ENCODE measurements at places on chromosomes 13 and 19. TPM values are rescaled to one million over a fixed set of nuclear protein-coding genes. Genes with fewer than 3 reads are reported as not detected.

Gene KLF16
- 2.6 TPM for total RNA-seq

Gene IFNL1
- total RNA-seq, result not detected

Gene NKPD1
- total RNA-seq, result not detected

Gene FUT3
- not detected for total RNA-seq

Gene ASF1B
- total RNA-seq, result 3.7 TPM

Gene POLD1
- 19.8 TPM for total RNA-seq

Gene ZNF560
- 0.52 TPM for total RNA-seq

Gene MIA
- 2.1 TPM for total RNA-seq

Gene SMIM24
- not detected for total RNA-seq

Gene CYP2B6
- not detected for total RNA-seq

Gene KLK12
- total RNA-seq, result not detected

Gene NTN5
- total RNA-seq, result under 0.01 TPM

Gene CRB3
- not detected for total RNA-seq

Gene VSIG10L
- total RNA-seq, result 0.52 TPM

Gene ZNF534
- total RNA-seq, result 0.52 TPM

Gene PPM1N
- total RNA-seq, result 0.52 TPM

Gene NMRK2
- total RNA-seq, result 48.5 TPM

Gene CLDND2
- not detected for total RNA-seq

Gene CAMSAP3
- total RNA-seq, result not detected

Gene LIN7B
- 18.3 TPM for total RNA-seq

Gene TGFBR3L
- total RNA-seq, result 1.6 TPM

Gene AP1M2
- 3.1 TPM for total RNA-seq

Gene TMC4
- total RNA-seq, result 1.0 TPM

Gene SPTBN4
- total RNA-seq, result 0.52 TPM

Gene LYPD5
- total RNA-seq, result not detected

Gene FBXL12
- total RNA-seq, result 10.4 TPM

Gene KLK11
- not detected for total RNA-seq

Gene RASAL3
- 0.52 TPM for total RNA-seq

Gene ARMC6
- 27.1 TPM for total RNA-seq

Gene ABHD17A
- total RNA-seq, result 52.7 TPM

Gene SIAH3
- total RNA-seq, result under 0.01 TPM

Gene BRSK1
- 0.52 TPM for total RNA-seq

Gene LRRC8E
- under 0.01 TPM for total RNA-seq

Gene CGB5
- not detected for total RNA-seq

Gene TBXA2R
- under 0.01 TPM for total RNA-seq

Gene ZIC5
- not detected for total RNA-seq

Gene SCN1B
- 1.6 TPM for total RNA-seq

Gene AP2S1
- 50.1 TPM for total RNA-seq

Gene OXGR1
- total RNA-seq, result under 0.01 TPM

Gene TMEM161A
- 11.0 TPM for total RNA-seq

Gene ZNF20
- total RNA-seq, result 2.1 TPM

Gene NRTN
- total RNA-seq, result not detected

Gene DENND1C
- total RNA-seq, result not detected

Gene KIR2DL4
- not detected for total RNA-seq

Gene CCDC61
- total RNA-seq, result 4.2 TPM

Gene SIGLEC6
- total RNA-seq, result 1.6 TPM

Gene BRCA2
- 2.6 TPM for total RNA-seq

Gene IZUMO2
- not detected for total RNA-seq

Gene GPATCH1
- total RNA-seq, result 6.3 TPM

Gene ZNF627
- total RNA-seq, result 30.8 TPM

Gene ZNF90
- total RNA-seq, result 1.0 TPM

Gene TPRX2
- total RNA-seq, result not detected

Gene CASP14
- not detected for total RNA-seq

Gene PRODH2
- not detected for total RNA-seq

Gene GDF15
- 1.0 TPM for total RNA-seq

Gene PSG5
- total RNA-seq, result not detected

Gene NCAN
- not detected for total RNA-seq
